RWPE2 (cell line): ENCODE measurements at places on chromosomes 5 and 9.

- DNase-seq: no peak
Measured at GRCh38 chr5:71899865-71900342, 180.8 kb downstream of the CARTPT start.

DNA sequence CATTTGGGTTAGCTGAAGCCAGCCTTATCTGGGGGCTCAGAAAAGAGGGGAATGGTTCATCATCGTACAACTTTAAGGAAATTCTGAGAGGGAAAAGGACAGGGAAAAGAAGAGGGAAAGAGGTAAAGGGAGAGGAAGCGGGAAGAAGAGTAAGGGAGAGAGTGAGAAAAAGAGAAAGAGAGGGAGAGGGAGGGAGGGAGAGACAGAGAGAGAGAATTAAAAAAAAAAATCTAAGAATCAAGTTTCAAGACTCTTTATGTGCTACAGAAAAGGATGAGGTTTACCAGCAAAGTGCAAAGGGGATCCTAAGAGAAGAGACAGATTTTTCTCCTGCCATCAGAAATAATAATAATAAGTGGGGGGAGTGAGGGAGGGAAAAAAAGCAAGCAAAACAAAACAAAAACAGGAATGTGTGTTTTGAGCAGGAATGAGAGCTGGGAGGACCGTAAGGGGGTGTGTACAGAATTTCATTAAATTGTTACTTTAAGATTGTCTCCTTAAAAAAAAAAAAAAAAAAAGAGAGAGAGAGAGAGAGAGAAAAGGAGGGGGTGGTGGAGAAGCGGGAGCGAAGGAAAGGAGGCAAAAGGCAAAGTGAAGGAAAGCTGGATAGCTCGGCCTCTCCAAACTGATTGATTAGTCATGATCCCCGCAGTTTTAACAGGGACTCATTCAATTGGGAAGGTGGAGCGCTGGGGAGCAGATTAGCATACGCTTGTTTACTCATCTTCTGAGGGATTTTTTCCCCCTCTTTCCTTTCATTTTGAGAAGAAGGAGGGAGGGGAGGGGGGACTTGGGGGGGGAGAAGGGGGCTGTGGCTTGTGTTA lies 438 bp upstream of the PAPPA start:
- no peak for DNase-seq

DNA sequence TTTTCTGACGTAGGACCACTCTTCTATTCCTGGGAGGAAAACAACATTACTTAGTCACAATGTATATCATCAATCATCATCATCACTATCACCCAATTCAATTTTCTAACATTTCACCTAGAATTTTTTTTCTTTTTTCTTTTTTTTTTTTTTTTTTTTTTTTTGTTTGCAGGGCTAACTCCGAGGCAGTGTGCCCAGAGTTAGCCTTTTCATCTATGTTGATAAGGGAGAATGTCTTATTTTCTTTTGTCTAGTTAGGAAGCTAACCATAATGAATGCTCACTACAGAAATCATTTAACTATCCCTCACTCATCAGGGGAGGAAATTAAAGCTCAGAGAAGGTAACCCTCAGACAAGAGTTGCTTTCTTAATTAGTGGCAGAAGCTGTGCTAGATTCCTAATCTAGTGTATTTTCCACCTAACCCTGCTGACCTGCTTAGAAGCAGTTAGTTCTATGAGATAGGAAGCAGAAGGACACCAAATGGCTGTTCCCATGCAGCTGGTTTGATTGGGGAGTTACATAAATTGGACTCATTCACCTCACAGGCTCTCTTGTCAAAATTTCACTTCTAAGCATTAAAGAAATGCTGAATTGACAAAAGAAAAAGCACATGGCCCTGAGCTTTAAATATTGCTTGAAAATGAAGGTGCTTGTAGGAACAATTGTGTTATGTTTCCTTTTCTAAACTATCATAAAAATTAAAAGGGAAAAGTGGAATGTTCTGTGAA lies 8.6 kb upstream of the PRRC1 start:
- no peak for DNase-seq

GRCh38 chr5:134005417-134006061 lies 764 bp upstream of the VDAC1 start:
- no peak for DNase-seq

DNA sequence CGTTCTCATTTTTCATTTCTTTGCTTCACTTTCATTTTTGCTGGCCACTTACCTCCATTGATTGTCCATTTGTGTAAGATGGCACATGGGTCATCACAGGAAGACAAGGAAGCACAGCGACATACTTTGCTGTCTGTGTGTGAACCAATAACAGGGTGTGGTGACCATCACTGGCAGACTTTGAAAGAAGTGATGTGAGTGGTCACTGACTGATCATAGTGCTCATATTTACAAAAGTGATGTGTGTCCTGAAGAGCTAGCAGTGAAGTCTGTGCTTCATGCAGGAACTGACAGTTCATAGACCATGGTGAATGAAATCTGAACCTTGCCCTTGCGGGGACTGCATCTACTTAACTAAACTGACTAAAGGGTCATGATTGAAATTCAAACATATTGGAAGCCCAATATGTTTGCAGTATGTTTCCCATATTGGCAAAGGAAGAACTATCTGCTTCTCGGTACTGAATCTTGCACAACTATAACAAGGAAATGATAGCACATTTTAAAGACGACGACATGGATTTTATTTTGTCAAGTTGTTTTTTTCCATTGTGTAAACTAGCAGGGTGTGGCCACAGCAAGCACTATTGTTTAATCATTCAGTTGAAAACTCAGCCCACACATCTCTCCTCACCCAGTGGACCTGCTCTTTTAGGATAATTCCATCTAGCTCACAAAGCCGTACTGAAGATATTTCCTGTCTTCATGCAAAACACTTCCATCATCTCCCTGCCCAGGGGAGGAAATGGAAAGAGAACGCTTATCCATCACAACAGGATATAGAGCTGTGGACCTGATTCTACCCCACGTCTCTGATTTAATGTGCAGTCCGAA lies 232.0 kb upstream of the ANKRD55 start:
- DNase-seq: no peak

GRCh38 chr9:124347206-124347967 lies 67.9 kb downstream of the PSMB7 start:
- peak; percentile 39 for DNase-seq

- no peak for DNase-seq
Measured at GRCh38 chr9:79471580-79472543, 99.9 kb upstream of the TLE4 start.

DNA sequence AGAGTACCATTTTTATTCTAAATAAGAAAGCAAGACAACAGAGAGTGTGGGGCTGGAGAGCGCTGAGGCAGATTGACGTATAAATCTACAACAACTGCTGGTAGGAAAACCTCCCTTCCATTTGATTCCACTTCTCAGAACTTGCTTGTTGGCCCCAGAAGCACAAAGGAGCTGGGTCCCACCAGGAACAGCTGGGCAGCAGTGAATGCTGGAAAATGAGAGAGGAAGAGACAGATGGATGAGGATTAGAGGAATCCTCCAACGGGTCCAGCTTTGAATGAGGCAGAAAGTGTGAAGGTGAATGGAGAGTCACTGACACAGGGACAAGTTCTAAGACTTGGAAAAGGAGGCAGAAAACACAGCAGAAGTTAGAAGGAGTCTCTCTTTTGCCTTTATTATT lies 14.8 kb downstream of the TAS2R1 start:
- DNase-seq: no peak

DNA sequence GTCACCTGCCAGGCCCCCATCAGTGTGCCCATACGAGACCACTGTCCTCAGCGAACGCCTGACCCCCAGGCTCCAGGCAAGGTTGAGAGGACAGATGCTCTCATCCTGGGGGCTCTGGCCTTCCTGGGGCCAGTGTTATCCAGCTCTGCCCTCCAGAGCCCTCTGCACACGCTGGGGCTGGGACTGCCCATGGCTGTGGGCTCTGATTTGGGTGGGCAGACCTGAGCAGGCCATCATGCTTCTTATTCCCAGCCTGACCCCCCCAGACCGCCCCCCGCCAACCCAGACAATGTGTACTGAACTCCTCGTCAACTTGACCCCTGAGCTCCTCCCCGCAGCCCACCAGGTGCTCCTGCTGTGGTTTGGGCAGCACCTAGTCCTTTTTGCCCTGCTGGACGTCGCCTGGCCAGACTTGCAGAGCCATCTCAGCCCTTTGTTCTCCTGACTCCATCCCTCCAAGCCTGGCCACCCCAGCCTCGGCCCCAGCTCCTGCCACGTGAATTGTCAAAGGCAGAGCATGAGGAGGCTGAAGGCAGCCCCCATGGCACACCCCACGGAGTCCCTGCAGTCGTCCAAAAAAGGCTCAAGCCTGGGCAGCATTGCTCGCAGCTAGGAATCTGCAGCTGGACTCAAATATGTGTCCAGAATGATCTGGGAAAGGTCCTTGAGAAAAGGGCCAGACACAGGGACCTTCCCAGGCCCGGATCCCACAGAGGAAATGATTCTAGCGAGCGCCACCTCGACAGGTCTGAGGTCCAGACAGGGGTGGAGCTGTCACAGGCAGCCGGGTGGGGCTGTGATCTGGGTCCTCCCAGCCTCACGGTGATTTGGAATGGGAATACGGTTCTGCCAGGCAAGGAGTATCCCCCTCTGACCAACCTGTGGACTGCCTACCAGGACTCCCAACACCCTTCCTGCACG lies 87.0 kb downstream of the ADAMTS2 start:
- DNase-seq: peak; percentile 64

DNA sequence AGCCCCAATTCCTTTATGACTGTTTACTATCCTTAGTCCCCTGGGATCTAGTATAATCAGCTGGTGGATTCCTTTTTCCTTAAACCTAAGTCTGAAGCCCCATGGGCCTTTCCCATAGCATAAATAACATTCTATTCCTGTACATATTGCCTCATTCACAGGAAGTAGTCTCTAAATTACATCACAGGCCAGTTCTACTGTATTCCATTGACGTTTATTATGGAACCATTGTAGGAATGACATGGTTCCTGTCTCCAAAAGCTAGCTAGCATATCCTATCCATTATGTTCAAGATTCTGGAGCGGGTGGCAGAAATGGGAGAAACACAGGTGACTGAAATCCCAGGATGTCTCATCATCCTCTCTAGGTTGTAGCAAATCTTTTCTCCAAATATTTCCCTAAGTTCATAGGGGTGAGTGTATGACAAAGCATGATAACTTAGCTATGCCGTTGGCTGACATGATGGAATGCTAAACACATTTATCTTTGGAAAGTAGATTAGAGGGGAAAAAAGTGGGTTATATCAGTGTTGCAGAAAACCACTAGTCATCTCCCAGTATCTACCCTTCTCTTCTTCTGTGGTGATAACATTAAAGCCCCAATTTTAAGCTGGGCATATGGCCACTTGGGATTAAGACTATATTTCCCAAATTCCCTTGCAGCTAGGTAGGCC lies 140.1 kb downstream of the FGF1 start:
- DNase-seq: no peak

DNA sequence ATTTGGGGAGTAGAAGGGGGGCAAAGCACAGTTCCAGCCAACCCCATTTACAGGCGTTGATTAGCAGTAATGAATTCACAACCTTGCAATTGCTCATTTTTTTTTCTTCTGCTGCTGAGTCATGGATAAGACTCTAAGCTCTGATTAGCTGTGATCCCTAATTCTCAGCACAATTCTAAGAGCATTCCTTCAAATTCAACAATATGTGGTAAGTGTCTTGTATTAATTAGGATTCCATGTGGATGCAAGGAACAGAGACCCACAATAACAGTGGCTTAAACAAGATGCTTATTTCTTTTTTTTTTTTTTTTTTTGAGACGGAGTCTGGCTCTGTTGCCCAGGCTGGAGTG lies 133.4 kb downstream of the PALM2AKAP2 start:
- DNase-seq: no peak

GRCh38 chr5:142601432-142601831 lies 84.5 kb downstream of the FGF1 start:
- no peak for DNase-seq

- no peak for DNase-seq
Measured at GRCh38 chr5:107487056-107487542, 183.6 kb downstream of the EFNA5 start.

DNA sequence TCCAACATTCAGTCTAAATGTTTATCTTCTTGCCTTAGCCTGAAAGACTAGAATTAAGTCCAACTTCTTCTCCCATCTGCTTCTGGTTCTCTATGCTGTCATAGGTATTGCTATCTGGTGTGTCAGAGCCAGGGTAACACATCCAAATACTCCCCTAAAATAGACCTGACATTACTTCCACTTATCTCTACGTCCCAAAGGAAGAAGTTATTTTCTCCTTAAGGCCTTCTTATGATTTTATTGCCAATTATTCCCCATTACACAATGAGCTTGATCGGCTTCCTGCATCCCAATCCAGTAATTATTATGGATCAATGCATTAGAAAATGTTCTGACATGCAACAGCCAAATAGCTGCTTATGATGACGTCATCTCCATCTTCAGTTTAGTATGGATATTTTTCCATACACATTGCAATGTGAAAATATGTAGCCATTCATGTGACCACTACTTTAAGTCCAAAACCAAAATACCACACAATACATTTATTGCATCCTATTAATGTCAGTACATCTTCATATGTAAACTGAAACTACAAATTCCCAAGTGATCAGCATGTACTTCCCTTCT lies 555.5 kb downstream of the MAT2B start:
- DNase-seq: no peak

GRCh38 chr5:40260361-40260760 lies 419.4 kb upstream of the PTGER4 start:
- DNase-seq: no peak

DNA sequence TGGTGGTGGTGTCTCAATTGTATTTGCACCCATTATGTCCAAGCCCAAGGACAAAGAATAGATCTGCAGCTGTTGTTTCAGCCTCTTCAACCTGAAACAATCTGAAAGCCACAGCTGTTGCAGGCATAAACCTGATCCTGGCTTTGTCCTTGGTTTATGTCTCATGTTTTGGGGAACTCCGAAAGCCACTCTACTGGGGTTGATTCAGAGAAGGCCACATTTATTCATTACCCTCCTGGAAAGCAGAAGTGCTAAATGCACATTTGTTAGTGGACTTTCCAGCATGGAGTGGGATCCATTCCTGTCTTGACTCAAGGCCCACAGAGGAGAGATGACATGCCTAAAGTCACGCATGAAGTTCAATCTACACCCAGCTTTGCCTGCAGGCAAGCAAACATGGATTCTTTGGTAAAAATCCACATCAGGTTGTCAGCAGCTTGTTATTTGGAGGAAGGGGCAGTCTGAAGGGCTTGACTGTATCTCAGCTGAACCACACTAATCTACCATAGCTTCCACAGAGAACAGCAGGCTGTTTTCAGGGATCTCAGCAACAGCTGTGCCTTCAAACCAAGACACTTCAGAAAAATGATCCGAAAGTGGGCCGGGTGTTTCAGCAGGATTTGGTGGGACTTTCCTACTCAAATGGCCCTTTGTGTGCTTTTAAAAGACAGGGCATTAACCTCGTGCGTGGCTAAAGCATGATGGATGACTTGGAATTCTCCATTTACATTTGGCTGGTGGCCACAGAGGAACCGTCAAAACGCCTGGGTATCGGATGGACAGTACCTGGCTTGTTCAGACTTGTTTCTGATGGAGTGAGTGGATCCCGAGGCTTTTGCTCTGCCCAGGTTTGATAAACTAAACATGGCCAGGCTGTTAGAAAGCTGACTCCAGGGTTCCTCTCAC lies 36.2 kb upstream of the ADAM19 start:
- peak; percentile 79 for DNase-seq

GRCh38 chr9:120883608-120883996 lies 6.6 kb upstream of the PHF19 start:
- DNase-seq: no peak

GRCh38 chr5:168832308-168832707 lies 253.1 kb upstream of the PANK3 start:
- no peak for DNase-seq
